ENCODE measurements at places on chromosomes 4 and X.

DNA sequence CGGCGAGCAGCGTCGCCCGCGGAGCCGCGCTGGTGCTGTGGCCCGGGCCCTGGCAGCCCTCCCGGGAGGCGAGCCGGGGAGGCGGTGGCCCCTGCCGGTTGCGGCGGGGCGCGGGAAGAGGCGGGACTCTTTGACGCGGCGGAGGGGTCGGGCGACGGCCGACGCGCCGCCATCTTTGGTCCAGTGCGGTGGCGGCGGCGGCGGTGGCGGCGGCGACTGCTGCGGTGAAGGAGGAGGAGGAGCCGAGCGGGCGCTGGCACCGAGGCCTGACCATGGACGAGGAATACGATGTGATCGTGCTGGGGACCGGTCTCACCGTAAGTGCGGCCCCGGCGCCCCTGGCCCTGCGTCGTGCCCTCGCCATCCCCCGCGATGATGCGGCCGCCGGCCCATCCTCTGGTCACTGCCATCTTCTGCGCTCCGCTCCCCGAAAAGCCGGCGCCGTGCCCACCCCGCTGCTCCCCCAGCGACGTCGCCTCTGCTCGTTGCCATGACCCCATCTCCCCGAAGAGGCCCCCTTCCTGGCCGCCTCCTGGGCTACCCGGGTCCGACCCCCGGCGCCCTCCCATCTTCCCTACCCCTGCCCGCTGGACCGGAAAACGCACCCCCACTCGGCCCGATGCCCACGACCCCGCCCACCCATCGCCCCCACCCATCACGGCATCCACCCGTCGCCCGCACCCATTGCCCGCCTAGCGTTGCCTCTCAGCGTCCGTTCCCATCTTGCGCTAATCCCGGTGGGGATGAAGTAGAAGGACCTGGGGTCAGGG, at the start of gene GDI1:
GDI1 (plus strand) TSS at position 172 of the 770 bp plus-strand sequence; CDS start at position 273, 101 bp downstream.
- DNase-seq: peak; percentile 72

DNA sequence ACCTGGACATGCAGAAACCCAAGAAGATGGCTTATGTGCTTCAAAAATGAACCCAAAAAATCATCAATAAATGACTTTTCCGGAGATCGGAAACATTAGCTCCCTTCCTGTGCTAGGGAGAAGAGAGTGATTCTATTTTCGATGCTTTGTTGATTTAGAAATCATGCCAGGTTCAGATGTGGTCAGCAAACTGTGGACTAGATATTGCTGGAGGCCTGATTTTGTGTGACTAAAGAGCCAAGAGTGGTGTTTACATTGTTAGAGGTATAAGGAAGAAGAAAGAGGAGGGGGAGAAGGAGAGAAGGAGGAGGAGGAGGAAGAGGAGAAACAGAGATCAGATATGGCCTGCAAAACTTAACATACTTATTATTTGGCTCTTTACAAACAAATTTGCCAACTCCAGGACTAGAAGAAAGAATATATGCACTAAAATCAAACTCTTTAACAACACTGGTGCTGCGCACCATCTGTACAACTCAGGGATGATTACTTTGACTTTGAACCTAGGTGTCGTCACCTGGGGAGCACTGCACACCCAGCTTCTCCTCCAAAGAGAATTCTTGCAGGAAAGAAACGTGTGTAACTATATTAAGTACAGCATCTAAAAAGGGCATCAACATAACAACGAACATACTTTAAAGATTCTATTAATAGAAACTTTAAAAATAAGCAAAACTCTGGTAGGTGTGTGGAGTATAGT, 664.9 kb upstream of the LCORL start:
- no peak for DNase-seq

DNA sequence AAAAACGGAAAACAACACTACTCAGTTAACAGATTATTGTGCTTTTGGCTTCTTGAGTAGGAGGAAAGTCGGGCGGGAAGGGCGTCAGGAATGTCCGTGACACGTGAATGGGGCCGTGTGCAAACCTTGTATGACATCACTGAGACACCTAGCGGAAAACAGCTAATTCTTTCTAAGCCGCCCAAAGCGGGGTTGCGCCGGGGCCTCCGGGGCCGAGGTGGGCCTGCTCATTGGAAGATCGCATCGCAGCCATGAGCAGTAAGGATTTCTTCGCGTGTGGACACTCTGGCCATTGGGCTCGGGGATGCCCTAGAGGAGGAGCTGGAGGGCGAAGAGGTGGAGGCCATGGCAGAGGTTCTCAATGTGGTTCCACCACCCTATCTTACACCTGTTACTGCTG, at the start of gene ZCCHC13:
ZCCHC13 (plus strand) TSS at position 165 of the 400 bp plus-strand sequence; CDS start at position 252, 87 bp downstream.
- DNase-seq: no peak

DNA sequence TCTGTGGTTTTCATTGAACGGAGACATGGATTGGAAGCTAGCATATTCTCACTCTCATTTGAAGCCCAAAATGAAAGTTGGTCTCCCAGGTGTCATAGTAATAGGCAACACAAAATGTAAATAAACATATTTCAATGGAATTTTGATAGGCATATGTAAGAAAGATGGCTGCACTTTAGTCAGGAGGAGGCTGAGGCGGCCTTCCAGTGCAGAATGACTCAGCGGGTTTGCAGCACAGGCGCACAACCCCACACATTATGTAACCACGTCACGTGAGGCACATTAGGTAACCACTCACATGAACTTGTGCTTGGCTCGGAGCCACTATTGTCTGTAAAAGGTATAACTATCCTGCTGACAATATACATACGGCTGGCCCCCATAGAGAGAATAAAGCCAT, 381.7 kb downstream of the GPAT3 start:
- DNase-seq: no peak

DNA sequence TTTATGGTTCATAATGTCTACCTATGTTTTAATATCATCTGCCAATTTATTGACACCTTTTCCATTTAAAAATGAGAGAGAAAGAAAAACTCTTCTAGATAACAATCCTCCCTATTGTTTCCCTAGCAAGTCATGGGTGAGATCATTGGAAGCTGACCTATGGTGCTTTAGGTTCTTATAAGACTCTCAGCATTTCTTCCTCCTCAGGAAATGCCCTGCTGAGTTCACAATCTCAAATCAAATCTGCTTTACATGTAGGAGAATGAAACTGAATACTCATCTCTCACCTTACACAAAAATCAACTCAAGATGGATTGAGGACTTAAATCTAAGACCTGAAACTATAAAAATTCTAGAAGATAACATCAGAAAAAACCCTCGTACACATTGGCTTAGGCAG, 267.4 kb downstream of the RAPGEF2 start:
- DNase-seq: no peak

DNA sequence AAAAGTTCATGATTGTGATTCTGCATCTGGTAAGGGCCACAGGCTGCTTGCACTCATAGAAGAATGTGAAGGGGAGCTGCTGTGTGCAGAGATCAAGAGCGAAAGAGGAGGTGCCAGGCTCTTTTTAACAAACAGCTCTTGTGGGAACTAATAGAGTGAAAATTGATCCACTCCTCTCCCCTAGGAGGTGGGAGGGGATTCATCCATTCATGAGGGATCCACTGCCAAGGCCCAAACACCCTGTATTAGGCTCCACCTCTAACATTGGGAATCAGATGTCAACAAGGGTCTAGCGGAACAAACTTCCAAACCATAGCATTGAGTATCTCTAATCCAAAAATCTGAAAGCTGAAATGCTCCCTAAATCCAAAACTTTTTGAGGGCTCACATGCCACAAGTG, 16.4 kb upstream of the PPID start:
- no peak for DNase-seq

All from CD4-positive, alpha-beta T cell treated with Interleukin-12 subunit alpha and Interleukin-12 subunit beta, for 1 hour (primary cell).